Karpas-422 (cell line): ENCODE measurements at places on chromosomes 1 and 21. TPM values are rescaled to one million over a fixed set of nuclear protein-coding genes. Genes with fewer than 3 reads are reported as not detected.

- no peak for DNase-seq
Measured at GRCh38 chr1:228920831-228921230, 185.6 kb downstream of the RHOU start.

DNA sequence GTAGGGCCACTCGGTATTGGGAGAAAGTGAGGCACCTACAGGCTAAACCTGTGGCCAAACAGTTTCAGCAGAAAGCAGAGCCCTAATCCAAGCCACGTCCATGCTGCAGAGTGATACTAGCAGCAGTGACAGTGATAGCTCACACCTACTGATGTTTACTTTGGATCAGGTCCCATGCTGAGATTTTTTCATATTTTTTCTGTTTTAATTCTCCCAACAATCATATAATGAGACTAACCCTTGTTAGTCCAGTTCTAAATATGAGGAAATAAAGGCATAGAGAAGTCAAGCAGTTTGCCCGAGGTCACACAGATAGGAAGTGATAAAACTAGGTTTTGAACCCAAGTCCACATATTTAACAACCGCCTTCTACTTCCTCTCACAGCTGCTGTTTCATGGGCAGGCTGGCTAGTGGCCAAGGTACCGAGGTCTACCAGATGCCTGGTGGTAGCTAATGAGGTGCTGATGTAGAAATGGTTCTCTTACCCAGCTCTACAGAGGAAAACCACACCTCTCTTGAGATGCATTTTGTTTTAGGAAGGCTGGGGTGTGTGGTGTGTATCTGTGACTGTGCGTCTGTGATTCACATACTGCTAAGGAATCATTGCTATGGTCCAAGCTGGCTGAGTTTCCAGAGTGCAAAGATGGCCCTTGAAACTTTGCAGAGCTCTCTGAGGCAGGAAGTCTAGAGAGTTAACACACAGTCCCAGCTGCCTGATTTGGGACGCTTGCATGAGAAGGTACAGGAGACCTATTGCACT, 80.3 kb upstream of the ARTN start:
- peak; percentile 63 for DNase-seq

The AXDND1 gene
- 0.15 and 1.4 TPM in 2 replicates for total RNA-seq

DNA sequence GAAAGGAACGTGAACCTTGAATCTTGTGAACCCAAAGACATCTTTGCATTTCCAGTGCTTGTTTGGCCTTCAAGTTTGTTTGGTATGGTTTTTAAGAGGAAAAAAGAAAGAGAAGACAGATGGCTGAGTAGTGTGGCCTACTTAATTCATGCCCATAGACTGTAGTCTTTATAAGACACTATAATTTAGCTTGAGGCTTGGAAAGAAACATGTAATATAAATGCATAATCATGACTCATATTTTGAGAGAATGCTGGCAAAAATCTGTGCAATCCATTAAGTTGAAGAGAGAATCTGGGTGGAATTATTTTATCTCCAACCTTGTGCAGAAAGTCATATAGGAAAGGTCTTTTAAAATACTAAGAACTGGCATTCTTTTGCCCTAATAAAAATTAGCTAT, 179.3 kb downstream of the SIPA1L2 start:
- no peak for DNase-seq

- peak; percentile 92 for DNase-seq
Measured at GRCh38 chr1:65254320-65255034, 54.9 kb upstream of the DNAJC6 start.

DNA sequence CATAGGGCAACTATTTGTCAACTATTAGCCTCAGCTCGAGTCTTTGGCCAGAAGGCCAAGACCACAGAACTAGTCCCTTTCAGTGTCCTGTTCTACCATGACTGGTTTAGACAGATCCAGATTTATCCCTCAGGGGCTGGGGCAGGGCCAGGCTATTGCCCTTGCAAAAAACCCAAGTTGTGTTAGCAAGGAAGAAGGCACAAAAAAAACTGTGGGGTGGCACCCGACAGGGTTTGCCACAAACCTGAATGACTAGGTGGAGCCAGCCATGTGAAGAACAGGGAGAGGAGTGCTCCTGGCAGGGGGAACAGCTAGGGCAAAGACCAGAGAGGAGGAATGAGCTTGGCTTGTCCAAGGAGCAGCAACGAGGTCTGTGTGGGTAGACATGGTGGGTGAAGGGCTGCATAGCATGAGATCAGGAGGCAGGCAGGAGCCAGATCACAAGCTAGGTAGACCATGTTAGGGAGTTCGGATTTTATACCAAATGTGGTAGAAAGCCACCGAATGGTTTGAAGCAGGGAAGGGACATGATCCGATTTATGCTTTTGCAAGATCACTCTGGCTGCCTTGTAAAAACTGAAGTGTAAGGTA, 4.3 kb downstream of the DCST1 start:
- no peak for DNase-seq

GRCh38 chr1:55337801-55338447, 122.8 kb upstream of the USP24 start:
- DNase-seq: peak; percentile 85

DNA sequence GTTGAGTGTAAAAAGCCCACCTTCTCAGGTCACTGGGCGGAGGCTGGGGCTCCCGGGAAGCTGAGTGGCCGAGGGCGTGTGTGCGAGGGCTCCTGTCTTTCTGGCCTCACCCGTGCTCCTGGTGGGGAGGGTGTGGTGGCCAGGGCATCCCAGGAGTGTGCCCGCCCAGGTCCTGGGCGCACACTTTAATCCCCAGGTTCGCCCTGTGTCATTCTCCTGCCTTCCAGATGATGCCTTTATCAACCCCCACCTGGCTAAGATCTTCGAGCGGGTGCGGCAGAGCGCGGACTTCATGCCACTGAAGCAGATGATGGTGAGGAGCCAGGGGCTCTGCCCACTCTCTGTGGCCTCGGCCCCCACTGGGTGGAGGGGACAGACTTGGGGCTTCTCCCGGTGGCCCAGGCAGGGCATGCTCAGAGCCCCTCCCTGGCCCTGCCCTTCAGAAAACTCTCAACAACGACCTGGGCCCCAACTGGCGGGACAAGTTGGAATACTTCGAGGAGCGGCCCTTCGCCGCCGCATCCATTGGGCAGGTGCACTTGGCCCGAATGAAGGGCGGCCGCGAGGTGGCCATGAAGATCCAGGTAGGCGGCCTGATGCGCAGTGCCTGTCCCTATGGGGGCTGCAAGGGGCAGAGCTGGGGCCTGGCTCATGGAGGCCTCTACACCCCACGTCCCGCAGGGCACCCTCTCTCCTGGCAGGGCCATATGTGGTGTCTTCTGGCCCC, 42.5 kb downstream of the COQ8A start:
- no peak for DNase-seq

DNA sequence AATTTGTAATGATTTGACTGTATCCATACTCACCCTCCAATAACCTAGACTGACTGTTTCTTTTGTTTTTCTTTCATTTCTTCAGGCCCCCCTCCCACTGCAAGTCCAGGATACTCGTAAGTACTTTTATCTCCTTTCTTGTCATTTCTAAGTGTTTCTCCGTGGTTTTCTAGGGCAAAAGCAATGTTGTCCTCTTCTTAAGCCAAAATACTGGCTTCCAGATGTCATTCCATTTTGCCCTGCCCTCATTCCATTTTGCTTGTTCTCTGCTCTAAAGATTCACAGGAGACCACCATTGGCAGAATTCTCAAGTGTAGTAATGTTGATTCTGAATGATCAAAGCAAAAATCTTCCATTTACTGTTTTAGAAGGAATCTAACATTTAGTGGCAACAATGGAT, 152.8 kb upstream of the UBE2U start:
- DNase-seq: no peak

- DNase-seq: no peak
Measured at GRCh38 chr21:34870246-34870645, 178.9 kb downstream of the RUNX1 start.

GRCh38 chr1:1114431-1114830, 1.5 kb downstream of the C1orf159 start:
- no peak for DNase-seq

The HPCAL4 gene
- 0.15 TPM in 1 of 2 replicates, not detected in the other for total RNA-seq

The EDARADD gene
- total RNA-seq: not detected in 2 replicates

DNA sequence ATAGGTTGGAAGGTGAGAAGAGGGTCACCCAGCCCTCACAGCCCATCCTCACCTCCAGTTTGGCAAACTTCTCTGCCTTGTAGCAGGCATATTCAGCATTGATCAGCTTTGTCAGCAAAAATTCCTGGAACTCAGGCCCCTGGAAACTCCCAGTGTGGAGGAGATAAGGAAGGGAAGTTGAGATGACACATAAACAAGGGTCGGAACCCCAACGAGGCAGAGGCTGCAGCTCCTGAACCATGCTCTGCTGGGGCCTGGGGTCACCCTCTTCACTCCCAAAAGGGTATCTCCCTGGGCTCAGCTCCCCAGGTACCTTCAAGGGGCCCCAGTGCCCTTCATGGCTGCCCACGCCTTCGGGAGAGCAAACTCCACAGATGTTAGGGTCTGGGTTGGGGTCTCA, 60.4 kb downstream of the RAP1GAP start:
- DNase-seq: no peak

GRCh38 chr1:157963713-157964112, 29.7 kb upstream of the KIRREL1 start:
- peak; percentile 89 for DNase-seq
